Central memory CD4-positive, alpha-beta T cell (primary cell): ENCODE measurements at places on chromosomes 2 and 18.
A peak's percentile ranks its signal among the peaks of the same experiment; 100 is the strongest.

GRCh38 chr2:170056900-170057299, 121.0 kb upstream of the MYO3B start:
- DNase-seq, result no peak

DNA sequence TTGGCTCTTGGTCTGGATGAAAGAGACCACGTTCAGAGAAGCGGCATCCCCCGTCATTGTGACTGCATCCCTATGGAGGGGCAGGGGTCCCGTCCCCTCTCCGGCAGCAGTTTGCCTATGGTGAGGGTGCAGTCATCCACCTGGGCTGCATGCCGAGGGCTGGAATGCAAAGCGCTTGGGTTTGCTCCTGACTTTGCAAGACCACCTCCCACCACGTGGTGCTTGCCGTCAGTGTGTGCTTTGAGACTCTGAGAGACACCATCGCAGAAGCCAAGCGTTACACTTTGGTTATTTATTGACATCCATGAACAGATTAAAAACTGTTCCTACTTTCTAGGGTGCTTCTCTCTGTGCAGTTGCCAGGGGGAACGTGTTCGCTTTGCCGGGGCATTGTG, 59.5 kb downstream of the SH3RF3 start:
- DNase-seq, result no peak

- no peak for DNase-seq
Observed at GRCh38 chr2:199433204-199433832, 24.4 kb downstream of the SATB2 start.

DNA sequence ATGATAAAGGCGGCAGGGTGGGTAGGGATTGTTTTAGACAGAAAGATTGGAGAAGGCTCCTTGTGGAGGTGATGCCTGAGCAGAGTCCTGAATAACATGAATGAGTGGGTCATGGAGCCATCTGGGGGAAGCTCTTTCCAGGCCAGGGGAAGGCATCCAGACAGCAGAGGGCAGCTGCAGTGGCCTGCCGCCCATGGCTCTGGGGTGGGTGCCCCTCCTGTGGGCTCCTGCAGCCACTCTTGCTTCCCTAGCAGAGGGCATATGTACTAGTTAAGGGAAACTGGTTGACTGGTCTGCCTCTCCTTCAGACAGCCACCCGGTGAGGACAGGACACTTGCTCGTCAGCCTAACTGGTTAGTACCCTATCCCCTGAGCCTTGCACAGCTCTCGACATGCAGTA, 46.5 kb upstream of the SLC1A4 start:
- no peak for DNase-seq

DNA sequence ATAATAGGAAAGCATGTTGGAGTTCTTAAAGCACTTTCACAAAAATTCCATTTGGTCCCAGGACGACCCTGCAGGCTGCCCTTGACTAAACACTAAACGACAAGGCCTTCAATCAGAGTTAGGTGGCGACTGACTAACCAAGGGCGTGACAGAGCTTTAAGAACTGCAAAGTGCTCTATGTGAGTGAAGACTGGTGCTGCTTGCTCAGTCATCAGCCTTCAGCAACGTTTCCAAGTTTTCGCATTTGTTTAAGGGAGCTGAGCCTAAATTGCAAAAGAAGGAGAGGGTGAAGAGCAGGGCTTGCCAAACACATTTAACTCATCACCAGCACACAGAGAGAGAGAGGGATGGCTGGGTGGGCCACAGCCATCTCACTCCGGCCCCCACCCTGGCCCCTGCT, 204.7 kb upstream of the PID1 start:
- no peak for DNase-seq

GRCh38 chr2:29923110-29923721, 1.8 kb upstream of the ALK start:
- DNase-seq, result peak; percentile 9

DNA sequence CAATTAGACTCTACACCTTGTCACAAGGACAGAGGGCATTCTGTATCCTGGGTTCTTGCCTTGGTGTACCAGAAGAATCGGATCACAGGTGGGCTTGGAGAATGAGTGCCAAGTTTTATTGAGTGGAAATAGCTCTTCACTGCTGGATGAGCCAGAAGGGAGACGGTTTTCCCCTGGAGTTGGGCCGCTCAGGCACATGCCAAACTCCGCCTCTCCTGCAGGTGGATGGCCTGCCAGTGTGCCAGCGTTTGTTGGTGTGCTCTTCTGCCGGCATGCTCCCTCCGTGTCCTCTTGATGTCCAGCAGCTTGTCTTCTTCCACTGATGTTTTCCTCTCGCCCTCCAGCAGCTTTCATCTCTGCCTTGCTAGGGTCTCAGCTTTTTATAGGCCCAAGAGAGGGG, 115.5 kb upstream of the RAB27B start:
- no peak for DNase-seq

DNA sequence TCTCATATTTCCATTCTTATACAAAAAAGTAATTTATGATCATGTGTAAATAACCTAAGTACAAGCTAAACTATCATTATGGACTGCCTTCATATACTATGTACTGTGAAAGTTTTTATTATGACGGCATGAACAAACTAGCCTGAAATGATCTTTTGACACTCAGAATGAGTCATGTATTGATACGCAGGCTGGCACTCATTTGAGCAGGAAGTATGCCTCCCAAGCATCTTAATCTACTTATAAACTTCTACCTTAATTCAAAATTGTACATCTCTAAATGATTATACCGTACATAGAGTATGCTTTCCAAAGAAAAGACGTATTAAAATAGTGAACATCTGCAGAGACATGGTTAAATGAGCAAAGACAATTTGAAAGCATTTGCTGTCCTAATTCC, 207.1 kb upstream of the SPOPL start:
- no peak for DNase-seq

- no peak for DNase-seq
Observed at GRCh38 chr2:230737791-230738226, 25.2 kb downstream of the CAB39 start.

DNA sequence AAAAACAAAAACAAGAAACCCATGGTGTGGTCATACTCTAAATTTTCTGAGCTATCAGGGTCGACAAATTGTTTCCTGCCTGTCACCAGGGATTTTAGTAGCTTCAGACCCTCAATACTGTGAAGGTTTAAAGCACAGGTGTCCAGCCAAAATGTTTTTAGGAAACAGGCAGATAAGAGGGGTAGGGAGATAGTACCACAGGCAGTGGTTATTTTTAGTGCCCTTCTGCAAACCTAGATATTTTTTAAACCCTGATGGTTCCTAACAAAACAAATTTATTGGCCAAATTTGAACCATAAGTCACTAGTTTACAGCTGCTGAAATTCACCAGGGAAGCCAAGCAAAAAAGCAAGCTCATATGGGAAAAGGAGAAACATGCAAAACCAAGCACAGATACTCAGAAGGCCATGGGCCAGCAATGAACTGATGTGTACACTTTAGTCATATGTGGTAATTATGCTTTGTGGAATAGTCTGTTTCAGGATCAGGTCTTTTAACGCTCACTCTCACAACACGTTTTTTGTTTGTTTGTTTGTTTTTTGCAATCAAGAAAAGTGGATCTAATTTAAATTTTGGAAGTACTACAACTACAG, 156.8 kb upstream of the STK17B start:
- no peak for DNase-seq

DNA sequence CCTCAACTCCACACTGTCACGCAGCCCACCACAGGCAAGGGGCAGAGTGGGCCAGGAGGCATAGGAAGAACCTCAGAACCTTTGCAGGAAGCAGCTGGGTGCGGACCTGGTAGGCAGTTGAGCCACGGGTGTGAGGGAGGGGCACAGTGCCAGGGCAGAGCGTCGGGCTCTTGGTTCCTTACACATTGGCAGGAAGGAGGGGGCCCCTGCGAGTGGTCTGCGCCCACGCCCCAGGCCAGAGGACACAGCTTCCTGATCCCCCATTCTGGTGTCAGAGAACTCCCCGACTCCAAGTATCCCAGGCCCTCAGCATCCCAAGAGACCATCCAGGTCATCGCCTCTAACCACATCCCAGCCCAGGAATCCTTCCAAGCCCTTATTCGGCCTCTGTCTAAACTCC, 61.5 kb downstream of the TNS1 start:
- DNase-seq, result no peak

DNA sequence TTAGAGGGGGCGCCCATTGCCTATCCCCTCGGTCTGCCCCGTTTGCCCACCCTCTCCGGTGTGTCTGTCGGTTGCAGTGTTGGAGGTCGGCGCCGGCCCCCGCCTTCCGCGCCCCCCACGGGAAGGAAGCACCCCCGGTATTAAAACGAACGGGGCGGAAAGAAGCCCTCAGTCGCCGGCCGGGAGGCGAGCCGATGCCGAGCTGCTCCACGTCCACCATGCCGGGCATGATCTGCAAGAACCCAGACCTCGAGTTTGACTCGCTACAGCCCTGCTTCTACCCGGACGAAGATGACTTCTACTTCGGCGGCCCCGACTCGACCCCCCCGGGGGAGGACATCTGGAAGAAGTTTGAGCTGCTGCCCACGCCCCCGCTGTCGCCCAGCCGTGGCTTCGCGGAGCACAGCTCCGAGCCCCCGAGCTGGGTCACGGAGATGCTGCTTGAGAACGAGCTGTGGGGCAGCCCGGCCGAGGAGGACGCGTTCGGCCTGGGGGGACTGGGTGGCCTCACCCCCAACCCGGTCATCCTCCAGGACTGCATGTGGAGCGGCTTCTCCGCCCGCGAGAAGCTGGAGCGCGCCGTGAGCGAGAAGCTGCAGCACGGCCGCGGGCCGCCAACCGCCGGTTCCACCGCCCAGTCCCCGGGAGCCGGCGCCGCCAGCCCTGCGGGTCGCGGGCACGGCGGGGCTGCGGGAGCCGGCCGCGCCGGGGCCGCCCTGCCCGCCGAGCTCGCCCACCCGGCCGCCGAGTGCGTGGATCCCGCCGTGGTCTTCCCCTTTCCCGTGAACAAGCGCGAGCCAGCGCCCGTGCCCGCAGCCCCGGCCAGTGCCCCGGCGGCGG, 1.7 kb downstream of the MYCN start:
- DNase-seq, result no peak

DNA sequence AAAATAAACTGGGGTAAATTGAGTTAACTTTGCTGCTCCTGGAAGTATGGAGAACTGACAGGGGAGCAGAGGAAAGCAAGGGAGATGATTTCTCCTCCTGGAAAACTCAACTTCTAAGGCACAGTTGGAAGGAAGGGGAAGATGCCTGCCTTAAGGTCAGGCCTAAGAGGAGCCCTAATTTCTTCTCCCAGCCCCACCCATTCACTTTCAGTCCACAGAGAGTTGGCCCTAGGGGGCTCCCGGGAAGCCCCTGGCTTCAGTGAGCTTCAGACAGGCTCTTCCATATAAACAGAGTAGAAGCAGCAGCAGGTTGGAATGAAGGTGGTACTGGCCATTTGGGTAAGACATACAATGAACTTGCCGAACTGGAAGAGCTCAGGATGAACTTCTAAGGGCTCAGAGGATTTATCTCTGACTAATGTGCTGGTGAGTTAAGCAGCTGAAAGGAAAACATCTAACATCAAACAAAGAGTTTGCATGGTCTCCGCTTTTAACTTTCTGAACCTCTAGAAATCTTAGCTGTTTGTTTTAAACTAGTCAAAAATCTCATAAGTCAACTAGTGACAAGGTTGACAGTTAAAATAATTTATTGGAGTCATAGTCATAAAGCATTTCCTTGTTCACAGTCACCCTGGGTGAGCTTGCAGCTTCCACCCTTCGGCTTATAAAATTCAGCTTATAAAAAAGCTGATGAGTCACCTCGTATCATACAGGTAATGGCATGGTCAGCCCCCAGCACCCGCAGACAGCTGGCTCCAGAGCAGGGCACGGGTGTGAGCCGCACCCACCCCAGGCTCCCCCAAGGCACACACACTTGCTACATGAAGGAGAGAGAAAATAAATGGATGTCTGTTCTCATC, 9.8 kb downstream of the MALL start:
- DNase-seq, result no peak

- DNase-seq, result peak; percentile 35
Observed at GRCh38 chr2:226799211-226799975, at the start of gene IRS1. Gene IRS1, minus strand, starts transcription at chr2:226799820. Its CDS starts 1,082 bp downstream, at chr2:226798738.

GRCh38 chr18:22846088-22846683, 86.9 kb upstream of the RBBP8 start:
- no peak for DNase-seq

DNA sequence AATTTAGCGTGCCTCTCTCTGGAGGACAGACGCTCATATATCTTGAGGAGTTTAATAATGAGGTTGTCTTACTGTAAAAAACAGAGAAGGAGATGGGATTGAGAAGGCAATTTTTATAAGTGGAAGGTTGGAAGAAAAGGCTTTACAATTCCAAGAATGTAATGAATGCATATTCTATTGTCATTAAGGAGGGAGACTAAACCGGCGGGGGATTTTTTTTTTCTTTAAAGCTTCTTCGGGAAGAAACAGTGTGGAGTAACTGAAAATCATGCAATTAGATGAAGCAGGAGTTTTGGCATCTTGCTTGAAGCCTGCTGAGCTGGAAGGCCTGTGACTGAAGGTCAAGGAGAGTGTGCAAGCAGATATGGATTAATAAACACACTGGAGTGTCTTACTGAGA, 124.4 kb downstream of the HRH4 start:
- no peak for DNase-seq

DNA sequence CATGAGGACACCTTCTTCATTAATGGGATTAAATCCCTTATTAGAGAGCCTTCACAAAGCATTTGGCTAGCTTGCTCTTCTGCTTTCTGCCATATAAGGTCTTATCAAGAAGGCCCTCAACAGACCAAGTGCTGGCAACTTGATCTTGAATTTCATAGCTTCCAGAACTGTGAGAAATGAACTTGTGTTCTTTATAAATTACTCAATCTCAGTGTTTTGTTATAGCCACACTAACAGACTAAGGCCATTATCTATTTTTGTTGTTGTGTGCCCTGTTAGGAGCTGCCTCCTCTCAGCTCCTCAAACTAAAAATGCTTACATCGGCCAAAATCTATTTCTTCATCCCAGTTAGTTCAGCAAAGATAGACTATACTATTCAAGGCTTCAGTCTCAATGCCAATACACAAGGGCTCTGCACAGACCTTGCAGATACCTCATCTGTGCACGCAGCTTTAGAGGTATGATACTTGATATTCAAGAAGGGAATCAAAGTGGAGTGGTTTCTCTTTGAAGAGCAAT, 182.9 kb downstream of the GPD2 start:
- DNase-seq, result no peak

DNA sequence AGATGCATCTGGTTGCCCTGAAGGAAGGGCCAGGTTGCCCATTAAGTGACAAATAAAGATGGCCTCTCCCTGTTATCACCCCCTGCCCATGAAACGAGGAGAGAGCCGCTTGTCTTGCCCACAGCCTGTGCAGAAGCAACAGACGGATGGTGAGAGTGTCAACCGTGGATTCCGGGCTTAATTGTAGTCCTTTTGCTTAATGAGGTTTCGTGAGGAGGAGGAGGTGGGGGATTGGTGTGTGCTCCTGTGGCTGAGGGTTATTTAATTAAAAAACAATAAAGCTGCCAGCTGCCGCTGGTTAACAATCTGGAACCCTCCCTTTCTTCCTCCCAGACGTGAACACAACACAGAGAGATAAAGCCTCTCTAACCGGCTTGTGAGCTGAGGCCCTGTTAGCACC, 188.0 kb upstream of the PARD3B start:
- DNase-seq, result no peak

- DNase-seq, result no peak
Observed at GRCh38 chr2:222907790-222908441, 47.1 kb downstream of the ACSL3 start.
